Omental fat pad (tissue), 4 donors: ENCODE measurements at places on chromosomes 3 and 15.

- no peak for DNase-seq
These were observed 38.3 kb downstream of the PXYLP1 start for GRCh38 chr3:141269961-141270360.

GRCh38 chr15:89423981-89424380 is 72.4 kb downstream of the RHCG start:
- DNase-seq = no peak

- no peak for DNase-seq
These were observed 181.7 kb upstream of the SNTN start for GRCh38 chr3:63470745-63471144.

GRCh38 chr3:157067114-157067513 is 92.8 kb downstream of the CCNL1 start:
- DNase-seq = no peak

- no peak for DNase-seq
These were observed 14.2 kb downstream of the MAP4 start for GRCh38 chr3:48001991-48002390.
